ENCODE measurements at places on chromosomes 11 and 22.

GRCh38 chr11:19598456-19598855 lies 114.2 kb upstream of the NAV2 start:
- no peak for DNase-seq

DNA sequence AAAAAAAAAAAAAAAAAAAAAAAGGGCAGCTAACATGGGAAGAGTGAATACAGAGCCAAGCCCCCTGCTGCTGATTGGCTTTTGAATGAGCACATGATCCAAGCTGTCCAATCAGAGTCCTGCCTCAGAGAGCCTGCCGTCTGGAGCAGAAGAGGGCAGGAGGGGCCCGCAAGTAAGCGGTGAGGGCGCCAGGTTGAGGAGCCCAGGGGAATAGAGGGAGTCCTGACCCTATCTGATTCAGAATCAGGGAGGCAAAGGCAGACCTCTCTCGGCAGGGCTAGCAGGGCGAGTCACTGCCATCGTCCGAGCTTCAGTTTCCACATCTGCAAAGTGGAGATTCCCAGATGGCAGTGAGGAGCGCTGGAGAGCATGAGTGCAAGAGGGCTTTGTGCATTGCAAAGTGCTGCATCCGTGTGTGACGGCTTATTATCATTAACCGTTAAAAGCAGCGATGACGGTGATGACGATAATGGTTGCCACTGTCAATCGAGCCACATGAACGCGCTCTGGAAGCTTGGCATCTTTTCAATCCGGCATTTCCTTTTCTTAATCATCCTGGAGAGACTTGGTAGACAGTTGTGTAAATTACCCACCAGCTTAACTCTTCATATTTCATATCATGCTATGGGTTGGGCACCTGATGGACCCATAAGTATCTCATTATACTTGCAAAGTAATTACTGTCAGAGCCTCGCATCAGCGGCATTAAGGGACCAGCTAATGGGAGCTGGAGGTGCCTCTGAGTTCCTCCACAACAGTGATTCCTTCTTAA lies 68.6 kb upstream of the ATXN10 start:
- no peak for DNase-seq

DNA sequence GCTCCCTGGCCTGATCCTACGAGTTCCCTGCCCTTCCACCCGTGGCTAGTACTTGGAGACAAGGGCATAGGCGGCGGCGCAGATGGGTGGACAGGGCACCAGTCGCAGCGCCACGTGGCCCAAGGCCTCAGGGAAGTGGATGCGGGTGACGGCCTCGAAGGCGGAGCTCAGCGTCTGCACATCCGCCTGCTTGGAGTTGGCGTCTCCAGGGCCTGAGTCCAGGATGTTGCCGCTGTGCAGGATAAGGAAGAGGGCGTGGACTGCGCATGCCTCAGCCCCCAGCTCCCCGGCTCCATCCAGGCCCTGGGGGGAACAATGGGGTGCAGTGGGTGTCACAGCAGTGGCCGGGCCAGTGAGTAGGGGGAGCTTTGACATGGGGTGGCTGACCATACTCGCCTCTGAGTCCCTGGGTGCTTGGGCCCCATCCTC lies 6.6 kb downstream of the PITPNM1 start:
- peak; percentile 57 for DNase-seq

DNA sequence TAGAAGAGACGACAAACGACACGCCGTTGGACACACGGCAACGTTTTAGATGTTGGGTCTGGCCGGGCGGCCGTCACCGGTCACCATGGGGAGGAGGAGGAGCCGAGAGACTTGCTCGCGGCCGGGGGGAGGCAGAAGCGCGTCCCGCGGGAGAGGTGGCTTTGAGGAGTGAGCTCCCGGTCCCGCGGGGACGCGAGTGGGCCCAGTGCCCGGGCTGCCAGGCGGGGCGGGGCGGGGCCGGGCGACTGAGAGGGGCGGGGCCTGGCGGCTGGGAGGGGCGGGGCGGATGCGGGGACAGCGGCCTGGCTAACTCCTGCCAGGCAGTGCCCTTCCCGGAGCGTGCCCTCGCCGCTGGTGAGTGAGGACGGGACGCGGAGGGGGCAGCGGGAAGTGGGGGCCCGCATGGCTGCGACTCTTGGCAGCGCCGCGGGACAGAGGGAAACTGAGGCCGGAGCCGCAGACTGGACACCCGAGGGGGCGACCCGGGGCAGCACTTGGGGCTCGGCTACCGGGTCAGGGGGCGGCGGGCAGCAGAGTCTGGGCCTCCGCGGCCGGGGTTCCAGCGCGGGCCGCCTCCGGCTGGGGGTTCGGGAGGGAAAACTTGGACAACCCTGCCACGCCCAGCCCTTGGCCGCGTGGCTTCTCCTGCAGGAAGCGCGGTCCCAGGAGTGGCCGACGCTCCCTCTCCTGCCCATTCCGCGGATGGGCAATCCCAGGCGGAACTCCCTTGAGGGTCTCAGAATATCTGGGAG lies at the start of gene TSPO:
TSS of gene TSPO (plus strand) at position 309 of the 752 bp plus-strand sequence. CDS start 7,680 bp downstream, outside the sequence.
- DNase-seq = peak; percentile 88

- DNase-seq = peak; percentile 57
Observed at GRCh38 chr22:19882446-19883381, 28.0 kb upstream of the GNB1L start.
